Sigmoid colon (tissue), 7 donors: ENCODE measurements at places on chromosomes 6 and 20. TPM values are rescaled to one million over a fixed set of nuclear protein-coding genes. Genes with fewer than 3 reads are reported as not detected.

Gene SSTR4
- not detected for total RNA-seq

Gene PLA2G7
- not detected for total RNA-seq

Gene ACTL10
- total RNA-seq = 0.66 TPM

Gene TRIM15
- total RNA-seq = not detected

Gene SCRT2
- not detected for total RNA-seq

Gene TMEM170B
- 11.0 TPM for total RNA-seq

DNA sequence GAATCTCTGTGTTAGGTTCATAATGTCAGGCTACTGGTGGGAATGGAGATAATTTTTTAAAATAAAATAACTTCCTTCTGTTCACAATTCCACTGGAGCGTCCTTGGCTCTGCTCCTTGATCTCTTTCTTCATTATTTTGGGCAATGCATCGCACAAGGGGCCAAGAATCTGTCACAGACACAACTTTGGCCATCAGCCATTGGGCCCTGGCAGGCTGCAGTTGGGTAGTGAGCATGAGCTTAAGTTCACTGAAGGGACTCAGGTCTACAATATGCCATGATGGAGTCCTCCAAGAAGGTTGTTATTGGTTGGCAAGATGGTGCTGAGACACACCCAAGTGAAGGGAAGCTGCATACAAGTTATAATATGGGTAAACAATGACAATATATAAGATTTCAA, 40.0 kb downstream of the CYP39A1 start:
- no peaks in the 10 kb centered on the region for H3K27me3 ChIP-seq
- H3K4me3 ChIP-seq = no peak overlapping the region
- H3K36me3 ChIP-seq = no peaks in the 10 kb centered on the region
- no peak for DNase-seq
- no peaks in the 10 kb centered on the region for H3K4me1 ChIP-seq
- H3K27ac ChIP-seq = no peak overlapping the region

DNA sequence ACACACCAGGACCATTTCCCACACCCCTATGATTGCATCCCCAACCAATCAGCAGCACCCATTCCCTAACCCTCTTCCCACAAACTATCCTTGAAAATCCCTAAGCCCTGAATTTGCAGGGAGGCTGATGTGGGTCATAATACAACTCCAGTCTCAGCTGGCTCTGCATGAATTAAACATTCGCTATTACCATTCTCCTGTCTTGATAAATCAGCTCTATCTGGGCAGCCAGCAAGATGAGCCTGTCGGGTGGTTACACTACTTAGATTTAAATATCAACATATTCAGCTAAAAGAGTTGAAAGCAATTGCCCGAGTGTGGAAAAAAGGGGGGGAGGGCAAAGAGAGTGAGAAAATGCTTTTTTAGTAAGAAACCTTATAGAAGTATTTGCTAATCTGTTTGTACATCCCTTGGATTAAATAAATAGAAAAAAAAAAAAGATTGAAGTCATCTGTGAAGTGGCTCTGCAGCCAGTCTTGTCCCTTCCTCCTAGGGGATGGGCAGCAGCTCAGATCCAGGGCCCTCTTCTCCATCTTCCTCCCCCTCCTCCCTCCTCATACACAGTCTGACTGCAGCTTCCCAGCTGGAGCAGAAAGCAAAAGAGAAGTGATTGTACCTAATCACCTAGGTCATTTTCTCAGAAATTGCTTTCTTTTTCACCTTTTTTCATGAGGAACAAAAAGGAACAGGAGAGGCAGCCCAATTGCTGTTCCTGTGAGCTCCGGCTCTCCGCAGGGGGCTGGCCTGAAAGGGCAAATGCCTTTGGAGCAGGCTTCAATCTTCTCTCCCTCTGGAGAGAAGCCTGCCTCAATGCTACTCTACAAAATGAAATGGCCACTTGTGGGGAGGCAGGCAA, 356.6 kb upstream of the SULF2 start:
- peak; percentile 4 for DNase-seq
- H3K4me3 ChIP-seq = no peak overlapping the region
- no peaks in the 10 kb centered on the region for H3K36me3 ChIP-seq
- peaks cover 16% of the 10 kb centered on the region for H3K4me1 ChIP-seq
- H3K27me3 ChIP-seq = no peaks in the 10 kb centered on the region

DNA sequence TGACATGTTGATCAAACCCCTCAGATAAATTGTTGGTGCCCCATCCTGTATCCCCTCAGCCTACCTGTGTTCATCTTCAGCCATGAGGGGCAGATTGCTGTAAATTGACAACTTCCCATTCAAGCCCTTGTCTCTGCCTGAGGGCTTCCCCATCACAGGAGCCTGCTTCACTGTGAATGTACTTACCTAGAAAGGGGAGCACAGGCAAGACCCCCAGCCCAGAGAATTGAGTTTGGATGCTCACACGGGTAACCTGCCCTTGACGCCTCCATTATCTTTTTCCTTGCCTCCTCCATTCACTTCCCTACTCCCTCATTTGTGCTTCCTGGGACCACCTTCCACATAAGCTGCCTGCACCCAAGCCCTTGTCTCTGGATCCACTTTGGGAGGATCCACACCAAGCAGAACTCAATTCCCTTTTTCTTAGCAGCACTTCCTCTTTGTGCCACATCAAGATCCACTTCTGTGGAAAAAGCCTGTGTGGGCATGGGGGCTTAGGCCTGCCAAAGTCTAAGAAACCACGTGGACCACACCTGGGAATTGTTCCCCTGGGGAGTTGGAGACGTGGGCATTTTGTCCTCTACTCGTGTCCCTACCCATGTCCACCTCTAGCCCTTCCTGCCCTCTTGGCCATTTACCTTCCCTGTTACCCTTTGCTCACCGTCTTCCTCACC, 103.4 kb upstream of the FOXA2 start:
- no peaks in the 10 kb centered on the region for H3K27me3 ChIP-seq
- H3K27ac ChIP-seq = no peak overlapping the region

DNA sequence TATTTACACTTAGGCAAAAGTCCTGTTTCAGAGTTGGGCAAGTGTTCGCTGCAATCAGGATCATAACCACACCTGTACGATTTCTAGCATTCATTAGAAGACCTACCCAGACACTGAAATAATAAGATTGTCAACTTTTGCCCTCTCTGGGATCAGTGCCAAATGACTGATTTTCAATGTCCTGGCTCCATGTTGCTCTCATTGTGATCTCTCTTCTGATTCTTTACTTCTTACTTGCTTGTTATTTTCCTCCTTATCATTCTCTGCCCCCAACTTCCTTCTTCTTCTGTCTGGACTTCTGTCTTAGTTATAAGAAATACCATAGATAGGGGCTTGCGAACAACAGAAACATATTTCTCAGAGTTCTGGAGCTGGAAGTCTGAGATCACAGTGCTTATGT, 94.4 kb upstream of the BMP2 start:
- H3K4me1 ChIP-seq = no peaks in the 10 kb centered on the region
- H3K27ac ChIP-seq = no peak overlapping the region
- no peaks in the 10 kb centered on the region for H3K27me3 ChIP-seq
- no peak overlapping the region for H3K4me3 ChIP-seq
- no peak for DNase-seq
- no peaks in the 10 kb centered on the region for H3K36me3 ChIP-seq

DNA sequence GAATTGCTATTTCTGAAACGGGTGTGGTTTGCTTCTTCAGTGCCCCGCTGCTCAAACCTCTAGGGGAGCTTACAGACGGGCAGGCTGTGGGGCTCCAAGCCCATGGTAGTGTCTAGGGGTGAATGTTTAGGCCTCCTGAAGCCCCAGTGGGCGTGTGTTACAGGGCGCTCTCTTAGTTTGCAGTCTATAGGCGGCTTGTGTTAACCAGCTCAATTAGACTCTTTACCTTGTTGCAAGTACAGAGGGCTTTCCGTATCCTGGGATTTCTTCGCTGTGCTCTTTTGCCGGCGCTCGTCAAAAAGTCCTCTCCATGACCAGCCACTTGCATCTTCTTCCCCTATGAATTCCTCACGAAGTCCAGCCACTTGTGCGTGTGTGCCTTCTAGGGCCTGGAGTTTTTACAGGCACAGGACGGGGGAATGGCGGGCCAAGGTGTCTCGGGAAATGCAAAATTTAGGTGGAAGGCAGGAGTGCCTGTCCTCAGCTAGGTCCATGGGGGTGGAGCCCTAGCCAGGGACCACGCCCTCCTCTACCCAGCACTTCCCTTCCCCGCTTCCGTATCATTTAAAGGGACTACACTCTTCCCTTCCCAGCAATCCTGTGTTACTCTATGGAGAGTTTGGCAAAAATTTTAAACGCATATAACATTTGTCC, 94.5 kb downstream of the HTR1B start:
- no peaks in the 10 kb centered on the region for H3K36me3 ChIP-seq
- H3K27ac ChIP-seq = peak overlapping the region; percentile 18
- no peaks in the 10 kb centered on the region for H3K4me1 ChIP-seq
- H3K27me3 ChIP-seq = no peaks in the 10 kb centered on the region

DNA sequence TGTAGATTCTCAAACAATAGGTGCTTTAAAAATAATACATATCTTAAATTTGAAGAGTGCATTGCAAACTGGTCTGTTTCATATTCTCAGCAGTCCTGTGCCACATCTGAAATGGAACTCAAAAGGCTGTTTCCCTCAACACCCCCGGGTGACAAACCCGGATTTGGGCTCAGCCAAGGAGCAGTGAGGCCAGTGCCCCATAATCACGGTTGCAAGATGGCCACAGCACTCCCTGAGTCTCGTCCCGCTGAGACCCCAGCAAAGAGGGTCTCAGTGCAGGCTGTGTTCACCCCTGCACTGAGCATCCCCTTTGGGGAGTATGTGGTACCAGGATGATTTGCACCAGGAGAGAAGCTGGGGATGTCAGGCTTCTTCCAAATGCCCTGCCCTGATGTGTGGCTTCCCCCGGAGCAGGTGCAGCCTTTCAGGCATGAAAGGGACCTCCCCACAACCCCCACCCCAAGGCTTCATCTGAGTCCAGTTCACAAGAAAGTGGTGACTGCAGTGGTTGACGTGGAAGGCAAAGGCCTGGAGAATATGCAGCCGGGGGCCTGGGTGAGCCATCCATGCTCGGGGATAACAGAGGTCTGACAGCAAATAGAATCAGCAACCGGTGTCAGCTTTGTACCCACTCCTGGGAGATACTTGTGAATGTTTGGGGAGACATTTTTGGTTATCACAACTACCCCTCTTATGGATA, 202.9 kb downstream of the SYNDIG1 start:
- H3K27me3 ChIP-seq = no peaks in the 10 kb centered on the region
- H3K36me3 ChIP-seq = no peaks in the 10 kb centered on the region
- no peak overlapping the region for H3K4me3 ChIP-seq
- H3K27ac ChIP-seq = no peak overlapping the region

DNA sequence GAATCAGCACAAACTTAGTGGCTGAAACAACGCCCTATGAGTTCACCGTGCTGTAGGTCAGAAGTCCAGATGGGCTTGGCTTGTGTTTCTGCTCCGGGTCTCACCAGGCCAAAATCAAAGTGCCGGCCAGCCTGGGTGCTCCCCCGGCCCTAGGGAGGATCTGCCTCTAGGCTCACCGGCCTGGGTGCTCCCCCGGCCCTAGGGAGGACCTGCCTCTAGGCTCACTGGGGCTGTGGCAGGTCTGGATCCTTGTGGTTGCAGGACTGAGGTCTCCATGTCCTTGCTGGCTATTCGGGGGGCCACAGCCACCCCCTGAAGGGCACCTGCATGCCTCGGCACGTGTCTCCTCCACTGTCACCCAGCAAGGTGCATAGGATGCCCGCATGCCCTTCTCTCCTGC, 216.3 kb downstream of the TAF4 start:
- no peak overlapping the region for H3K4me3 ChIP-seq
- H3K36me3 ChIP-seq = no peaks in the 10 kb centered on the region
- H3K4me1 ChIP-seq = no peaks in the 10 kb centered on the region
- no peak overlapping the region for H3K27ac ChIP-seq
- peaks cover 22% of the 10 kb centered on the region for H3K27me3 ChIP-seq
